SJSA1 (cell line): ENCODE measurements at places on chromosomes 7 and 10. TPM values are rescaled to one million over a fixed set of nuclear protein-coding genes. Genes with fewer than 3 reads are reported as not detected.

The ZNF12 gene
- 17.4 and 18.9 TPM in 2 replicates for total RNA-seq

The LIPF gene
- not detected in 2 replicates for total RNA-seq

The IQUB gene
- 0.08 TPM in 1 of 2 replicates, not detected in the other for total RNA-seq

The NYAP1 gene
- 0.63 and 0.87 TPM in 2 replicates for total RNA-seq

The AQP1 gene
- total RNA-seq = 0.18 TPM in 1 of 2 replicates, not detected in the other

- DNase-seq = no peak
Measured at GRCh38 chr7:72924386-72924732, 536 bp upstream of the POM121 start.

GRCh38 chr10:88923520-88923919 is 29.1 kb downstream of the ACTA2 start:
- DNase-seq = no peak

- DNase-seq = no peak
Measured at GRCh38 chr10:47198221-47198620, 101.8 kb upstream of the GDF10 start.

DNA sequence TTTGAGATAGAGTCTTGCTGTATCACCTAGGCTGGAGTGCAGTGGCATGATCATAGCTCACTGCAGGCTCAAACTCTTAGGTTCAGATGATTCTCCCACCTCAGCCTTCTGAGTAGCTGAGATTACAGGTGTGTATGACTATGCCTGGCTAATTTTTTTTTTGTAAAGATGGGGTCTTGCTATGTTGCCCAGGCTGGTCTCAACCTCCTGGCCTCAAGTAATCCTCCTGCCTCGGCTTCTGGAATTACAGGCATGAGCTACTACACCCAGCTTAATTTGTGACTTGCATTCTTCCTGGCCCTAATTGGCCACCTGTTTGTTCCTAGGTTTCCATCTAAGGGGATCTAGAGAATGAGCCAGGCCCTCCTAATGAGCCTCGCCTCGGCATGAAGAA is 9.3 kb downstream of the ARHGAP22 start:
- DNase-seq = no peak

- DNase-seq = no peak
Measured at GRCh38 chr7:13166801-13167200, 479.4 kb downstream of the ARL4A start.

GRCh38 chr7:45454771-45455170 is 119.4 kb upstream of the ADCY1 start:
- no peak for DNase-seq

DNA sequence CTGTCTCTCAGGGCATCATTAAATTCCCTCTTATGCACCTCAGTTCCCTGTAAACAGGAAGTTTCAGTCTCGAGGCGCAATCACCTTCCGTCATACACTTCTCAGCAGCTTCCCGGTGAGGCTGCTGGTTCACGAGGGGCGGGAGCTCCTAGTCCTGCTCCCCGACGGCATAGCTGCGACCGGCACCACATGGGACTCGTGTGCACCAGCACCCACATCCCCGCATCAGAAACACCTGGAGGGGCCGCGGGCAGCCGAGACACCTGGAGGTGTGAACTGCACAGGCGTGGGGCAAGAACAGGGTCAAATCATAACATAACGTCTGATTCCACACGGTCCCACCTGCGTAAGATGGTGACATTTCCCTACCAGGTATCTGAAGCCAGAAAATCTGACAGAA is 52.7 kb downstream of the DIP2C start:
- DNase-seq = no peak

GRCh38 chr10:100637785-100638184 is 102.0 kb downstream of the HIF1AN start:
- no peak for DNase-seq

DNA sequence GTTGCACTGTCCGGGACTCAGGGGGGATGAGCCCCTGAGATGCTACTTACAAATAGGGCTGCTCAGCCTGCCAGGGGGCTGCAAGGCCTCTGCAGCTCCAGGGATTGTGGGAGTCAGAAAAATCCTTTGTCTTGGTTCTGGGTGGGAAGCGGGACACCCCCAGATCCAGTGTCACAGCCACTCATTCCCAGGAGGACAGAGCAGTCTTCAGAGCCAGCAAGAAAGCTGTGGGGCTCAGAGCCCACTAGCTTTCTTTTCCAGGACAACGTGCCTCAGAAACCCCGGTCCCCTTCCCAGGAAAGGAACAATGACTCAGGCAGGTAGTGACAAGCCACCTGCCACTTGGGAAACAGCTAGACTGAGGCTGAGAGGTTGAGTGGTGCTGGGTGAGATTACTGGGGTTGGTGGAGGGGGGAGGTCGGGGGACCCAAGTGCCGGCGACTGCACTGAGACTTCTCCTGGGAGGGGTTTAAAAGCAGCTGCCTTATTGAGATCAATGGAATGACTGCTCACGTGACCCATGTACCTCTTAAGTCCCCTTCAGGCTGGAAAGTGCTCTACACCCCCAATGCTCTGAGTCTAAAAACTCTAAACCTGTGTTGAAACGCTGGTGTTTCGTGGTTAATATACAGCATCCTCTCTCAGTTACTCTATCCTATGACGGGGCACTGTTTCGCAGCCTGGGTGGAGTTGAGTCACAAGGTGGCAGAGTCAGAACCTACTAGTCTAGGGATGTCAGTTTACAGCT is 123.6 kb downstream of the UBE2H start:
- no peak for DNase-seq

DNA sequence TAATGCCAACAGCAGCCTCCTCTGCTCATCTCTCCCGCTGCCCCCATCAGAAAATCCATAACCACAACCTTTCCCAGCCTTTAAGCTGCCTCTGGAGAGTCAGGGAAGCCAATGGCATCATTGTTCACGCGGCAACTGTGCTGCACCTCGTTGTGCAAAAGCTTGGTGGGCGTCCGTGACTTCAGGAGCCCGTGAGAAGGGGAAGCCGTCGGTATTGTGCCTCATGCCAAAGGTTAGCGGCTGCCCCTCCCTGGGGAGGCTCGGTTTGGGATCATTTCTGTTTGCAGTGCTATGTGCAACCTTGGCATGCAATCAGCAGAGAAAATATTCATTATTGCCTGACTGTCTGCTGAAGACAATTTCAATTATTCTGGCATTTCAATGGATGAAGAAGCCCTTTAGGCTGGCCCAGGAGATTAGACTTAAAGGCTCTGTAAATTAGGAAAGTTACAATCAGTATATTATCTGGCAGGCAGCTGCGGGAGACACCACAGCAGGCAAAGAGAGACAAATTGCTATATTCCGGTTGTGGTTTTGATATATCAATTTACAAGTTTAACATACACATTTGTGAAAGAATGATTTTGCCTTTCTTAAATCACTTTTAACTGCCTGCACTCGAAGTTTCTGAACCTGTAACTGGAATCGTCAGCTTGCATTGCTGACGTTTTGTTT is 244.5 kb downstream of the GATA3 start:
- DNase-seq = no peak

GRCh38 chr10:132336919-132337407 is 5.0 kb downstream of the LRRC27 start:
- no peak for DNase-seq
